ENCODE measurements at places on chromosomes 4 and X.

- DNase-seq: no peak
These were observed 262.2 kb upstream of the TTC29 start for GRCh38 chr4:147207911-147208310.

GRCh38 chrX:119871245-119871598 is 311 bp downstream of the RNF113A start:
- no peak for DNase-seq

DNA sequence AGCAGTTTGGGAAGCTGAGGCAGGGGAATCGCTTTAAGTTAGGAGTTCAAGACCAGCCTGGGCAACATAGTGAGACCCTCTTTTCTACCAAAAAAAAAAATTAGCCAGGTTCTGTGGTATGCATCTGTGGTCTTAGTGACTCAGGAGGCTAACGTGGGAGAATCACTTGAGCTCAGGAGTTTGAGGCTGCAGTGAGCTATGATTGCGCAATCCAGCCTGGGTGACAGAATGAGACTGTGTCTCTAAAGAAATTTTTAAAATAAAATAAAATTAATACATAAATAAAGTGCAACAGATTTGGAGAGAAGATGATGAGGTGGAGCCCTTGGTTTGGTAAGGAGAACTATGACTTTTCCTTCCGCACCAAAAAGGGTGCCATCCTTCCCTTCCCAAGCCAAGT is 436.9 kb downstream of the NLGN4X start:
- no peak for DNase-seq

- peak; percentile 37 for DNase-seq
These were observed 3.0 kb downstream of the CISD2 start for GRCh38 chr4:102871772-102872171.

- no peak for DNase-seq
These were observed 81.0 kb downstream of the PCDH18 start for GRCh38 chr4:137451172-137451825.

DNA sequence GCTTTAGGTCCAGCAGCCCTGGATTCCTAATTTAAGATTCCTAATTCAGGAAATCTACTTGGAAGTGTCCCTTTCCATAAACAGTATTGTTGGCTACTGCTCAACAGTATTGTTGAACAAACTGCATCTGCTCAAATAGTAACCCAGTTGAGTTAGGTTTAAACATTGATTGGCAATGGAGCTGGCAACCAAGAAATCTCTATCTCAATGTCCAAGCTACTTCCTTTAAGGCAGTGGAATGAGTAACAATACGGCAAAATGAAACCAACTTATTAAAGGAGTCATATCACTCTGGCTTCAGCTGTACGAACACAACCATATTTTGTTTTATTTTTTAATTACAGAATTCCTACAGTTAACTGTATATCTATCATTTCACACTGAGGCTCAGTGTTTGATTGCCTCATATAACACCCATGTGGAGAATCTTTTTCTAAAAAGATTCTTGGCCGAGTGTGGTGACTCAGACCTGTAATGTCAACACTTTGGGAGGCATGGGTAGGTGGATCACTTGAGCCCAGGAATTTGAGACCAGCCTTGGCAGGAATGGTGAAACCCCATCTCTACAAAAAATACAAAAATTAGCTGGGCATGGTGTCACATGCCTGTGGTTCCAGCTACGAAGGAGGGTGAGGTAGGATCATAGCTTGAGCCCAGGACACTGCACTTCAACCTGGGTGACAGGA is 71.7 kb upstream of the IL13RA1 start:
- DNase-seq: no peak

Data from KBM-7 (cell line).